Activated CD8-positive, alpha-beta memory T cell treated with anti-CD3 and anti-CD28 coated beads for 1 hour (primary cell): ENCODE measurements at places on chromosomes 6 and 20.

- DNase-seq, result no peak
Measured at GRCh38 chr6:518218-518617, 126.7 kb downstream of the IRF4 start.

GRCh38 chr6:79949233-79949632, 1.9 kb upstream of the ELOVL4 start:
- no peak for DNase-seq

DNA sequence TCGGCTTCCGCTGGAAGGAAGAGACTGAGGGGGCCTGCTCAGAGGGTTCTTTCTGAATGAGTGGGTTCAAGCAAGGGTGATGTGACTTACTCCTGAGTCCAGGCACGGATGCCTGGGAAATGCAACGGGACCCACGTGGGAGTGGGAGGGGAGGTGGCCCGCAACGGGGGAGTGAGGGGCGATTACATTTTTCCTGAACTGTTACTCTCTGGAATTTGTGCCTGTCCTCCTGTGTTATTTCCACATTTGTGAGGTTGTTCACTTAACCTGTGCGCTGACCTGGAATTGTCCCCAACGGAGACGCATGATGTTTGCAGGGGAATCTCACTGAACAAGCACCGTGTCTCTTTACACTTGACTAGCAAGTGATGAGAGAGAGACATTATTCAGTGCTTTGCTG, 209.4 kb downstream of the CDH4 start:
- no peak for DNase-seq

- no peak for DNase-seq
Measured at GRCh38 chr6:6750594-6751265, 162.2 kb downstream of the LY86 start.

GRCh38 chr6:167200806-167201205, 43.0 kb upstream of the GPR31 start:
- no peak for DNase-seq

GRCh38 chr6:14559746-14560536, 442.4 kb downstream of the CD83 start:
- DNase-seq, result no peak

- no peak for DNase-seq
Measured at GRCh38 chr6:118743746-118744145, 92.4 kb upstream of the CEP85L start.

DNA sequence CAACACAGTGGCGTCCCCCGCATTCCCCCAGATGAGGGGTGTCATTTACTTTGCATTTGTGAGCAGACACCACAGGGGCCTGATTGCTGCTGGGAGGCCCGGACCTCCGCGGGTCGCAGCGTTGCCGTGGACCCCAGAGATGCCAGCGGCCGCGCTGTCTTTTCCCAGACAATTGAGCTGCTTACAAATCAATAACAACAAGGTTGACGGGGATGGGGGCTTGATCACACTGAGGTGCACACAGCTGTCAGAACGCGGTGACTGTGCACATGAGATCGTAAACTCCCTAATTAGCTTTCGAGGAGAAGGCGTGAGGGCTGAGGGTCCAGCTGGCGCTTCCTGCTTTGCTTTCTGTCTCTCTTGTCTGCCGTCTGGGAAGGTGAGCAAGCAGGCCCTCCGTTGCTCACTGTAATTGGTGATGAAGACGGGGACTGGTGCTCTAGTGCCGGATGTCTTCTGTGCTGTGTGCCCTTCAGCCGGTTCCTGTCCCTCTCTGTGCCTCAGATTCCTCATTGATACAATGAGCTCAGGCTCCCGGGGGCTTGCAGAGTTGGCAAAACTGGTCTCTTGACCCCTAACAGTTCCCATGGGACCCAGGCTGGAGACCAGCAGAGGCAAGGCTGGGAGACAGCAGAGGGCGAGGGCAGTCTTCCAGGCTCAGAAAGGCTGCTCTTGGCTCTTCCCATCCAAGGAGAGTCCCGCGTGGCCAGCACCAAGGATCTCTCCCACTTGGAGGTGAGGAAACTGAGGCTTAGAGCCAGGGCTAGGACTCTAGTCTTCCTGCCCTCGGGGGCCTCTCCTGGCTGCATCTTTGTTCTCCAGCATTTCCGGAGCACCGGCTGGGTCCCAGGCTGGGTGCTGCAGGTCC, 126.0 kb upstream of the PMEPA1 start:
- no peak for DNase-seq

GRCh38 chr6:102115911-102116310, 722.4 kb downstream of the GRIK2 start:
- DNase-seq, result no peak

GRCh38 chr20:57047281-57048026, 219.0 kb downstream of the BMP7 start:
- no peak for DNase-seq

- no peak for DNase-seq
Measured at GRCh38 chr20:43404878-43405277, 52.8 kb upstream of the SRSF6 start.

GRCh38 chr6:73325656-73326055, 28.4 kb downstream of the DPPA5 start:
- DNase-seq, result no peak

GRCh38 chr20:4601630-4602296, 119.9 kb upstream of the PRND start:
- no peak for DNase-seq

DNA sequence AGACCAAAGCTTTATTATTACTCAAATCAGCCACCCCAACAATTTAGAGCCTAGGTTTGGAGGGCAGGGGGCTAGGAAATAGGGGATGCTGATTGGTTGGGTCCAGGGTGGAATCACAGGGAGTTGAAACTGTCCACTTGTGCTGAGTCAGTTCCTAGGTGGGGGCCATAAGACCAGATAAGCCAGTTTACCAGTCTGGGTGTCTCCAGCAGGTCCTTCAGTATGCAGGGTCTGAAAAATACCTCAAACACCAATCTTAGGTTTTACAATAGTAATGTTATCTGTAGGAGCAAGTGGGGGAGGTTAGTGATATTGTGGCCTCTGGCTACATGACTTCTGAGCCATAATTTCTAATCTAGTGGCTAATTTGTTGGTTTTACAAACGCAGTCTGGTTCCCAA, 63.2 kb downstream of the UBR2 start:
- no peak for DNase-seq
